ENCODE measurements at places on chromosomes 7 and 10. TPM values are rescaled to one million over a fixed set of nuclear protein-coding genes. Genes with fewer than 3 reads are reported as not detected.

GRCh38 chr10:128217136-128217535, 90.9 kb upstream of the MKI67 start:
- no peak for ATAC-seq

GRCh38 chr7:100044718-100045117, 4.9 kb upstream of the ZSCAN21 start:
- ATAC-seq = no peak

- ATAC-seq = no peak
Observed at GRCh38 chr10:66784770-66785169, 141.1 kb upstream of the LRRTM3 start.

- peak; percentile 68 for ATAC-seq
Observed at GRCh38 chr7:55132550-55132889, 113.7 kb downstream of the EGFR start.

- ATAC-seq = no peak
Observed at GRCh38 chr7:98627413-98627790, 10.3 kb downstream of the NPTX2 start.

The NHLRC2 gene
- total RNA-seq = 20.5 TPM

The CUBN gene
- 0.41 TPM for total RNA-seq

Measured in activated T-helper 17 cell treated with anti-CD3 and anti-CD28 coated beads, Interleukin-2, amount 50 U/mL, for 72 hours (primary cell).